GM04504 (cell line): ENCODE measurements at places on chromosomes 2 and 18.

- DNase-seq = no peak
Measured at GRCh38 chr2:22855081-22855480, 529.9 kb upstream of the KLHL29 start.

GRCh38 chr2:128646691-128647090 lies 328.0 kb upstream of the HS6ST1 start:
- no peak for DNase-seq

GRCh38 chr2:158718196-158718585 lies 76.9 kb upstream of the DAPL1 start:
- no peak for DNase-seq

DNA sequence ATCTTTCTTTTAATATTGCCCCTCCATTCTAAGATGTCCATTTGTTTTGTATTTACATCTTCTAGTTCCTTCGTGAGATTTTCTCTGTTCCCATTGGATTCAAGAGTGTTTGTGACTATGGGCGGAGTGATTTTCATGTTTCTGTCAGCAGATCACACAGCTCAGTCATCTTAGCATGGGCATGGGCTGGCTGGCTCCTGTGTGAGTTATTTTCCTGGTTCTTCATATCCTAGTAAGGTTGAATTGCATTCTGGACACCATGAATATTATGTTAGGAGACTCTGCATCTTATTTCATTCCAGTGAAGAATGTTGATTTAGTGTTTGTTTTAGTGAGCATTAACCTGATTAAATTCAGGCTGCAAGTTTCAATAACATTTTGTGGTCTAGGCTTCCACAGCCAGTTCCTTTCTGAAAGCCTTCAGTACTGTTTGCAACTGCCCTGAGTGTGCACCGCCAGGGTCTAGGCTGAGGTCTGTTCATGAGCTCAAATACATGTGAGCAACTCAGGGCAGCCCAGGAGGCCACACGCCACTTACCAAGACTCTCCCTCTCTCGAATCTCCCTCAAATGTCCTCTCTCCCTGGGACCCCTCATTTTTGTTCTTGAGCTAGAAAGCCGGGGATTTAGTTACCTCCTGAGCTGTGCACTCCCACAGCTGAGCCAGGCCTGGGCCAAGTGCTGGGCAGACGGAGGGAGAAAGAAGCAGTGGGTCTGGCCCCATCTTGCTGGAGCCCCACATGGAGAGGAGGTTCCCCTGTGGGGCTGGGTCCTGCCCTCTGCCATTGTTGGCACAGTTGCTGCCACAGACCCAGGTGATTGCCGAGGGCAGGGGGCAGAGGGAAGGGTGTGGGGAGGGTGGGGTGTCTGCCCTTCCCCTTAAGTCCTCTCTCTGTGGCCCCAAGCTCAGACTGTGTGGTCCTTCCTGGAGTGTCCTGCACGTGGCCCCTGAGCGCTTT lies 145.9 kb downstream of the RTP5 start:
- DNase-seq = no peak

DNA sequence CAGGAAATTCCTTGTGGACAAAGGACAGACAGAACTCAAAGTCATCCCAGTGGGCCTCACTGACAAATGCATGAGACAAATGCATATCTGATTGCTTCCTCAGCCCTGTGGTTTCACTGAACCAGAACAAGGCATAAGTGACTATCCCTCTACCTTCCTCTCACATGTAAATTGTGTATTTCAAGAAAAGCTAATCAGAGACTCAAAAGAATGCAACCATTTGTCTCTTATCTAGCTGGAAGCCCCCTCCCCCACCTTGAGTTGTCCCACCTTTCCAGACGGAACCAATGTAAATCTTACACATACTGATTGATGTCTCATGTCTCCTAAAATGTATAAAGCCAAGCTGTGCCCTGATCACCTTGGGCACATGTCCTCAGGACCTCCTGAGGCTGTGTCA lies 102.0 kb upstream of the TMEM200C start:
- no peak for DNase-seq
